ENCODE measurements at places on chromosomes 13 and 19.

DNA sequence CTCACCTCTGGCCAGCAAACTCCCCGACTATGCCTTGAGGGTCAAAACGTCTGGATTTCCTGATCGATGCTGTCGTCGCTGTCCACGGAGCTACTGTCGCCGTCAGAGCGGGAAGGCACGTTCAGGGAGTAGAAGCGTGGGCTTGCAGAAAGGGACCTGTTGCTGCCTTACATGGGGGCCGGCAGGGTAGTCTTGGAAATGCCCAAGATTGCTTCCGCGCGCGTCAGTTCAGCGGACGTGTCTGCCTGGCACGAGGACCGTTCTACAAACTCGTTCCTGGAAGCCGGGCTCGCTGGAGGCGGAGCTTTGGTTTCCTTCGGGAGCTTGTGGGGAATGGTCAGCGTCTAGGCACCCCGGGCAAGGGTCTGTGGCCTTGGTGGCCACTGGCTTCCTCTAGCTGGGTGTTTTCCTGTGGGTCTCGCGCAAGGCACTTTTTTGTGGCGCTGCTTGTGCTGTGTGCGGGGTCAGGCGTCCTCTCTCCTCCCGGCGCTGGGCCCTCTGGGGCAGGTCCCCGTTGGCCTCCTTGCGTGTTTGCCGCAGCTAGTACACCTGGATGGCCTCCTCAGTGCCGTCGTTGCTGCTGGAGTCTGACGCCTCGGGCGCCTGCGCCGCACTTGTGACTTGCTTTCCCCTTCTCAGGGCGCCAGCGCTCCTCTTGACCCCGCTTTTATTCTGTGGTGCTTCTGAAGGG, 15.4 kb downstream of the RB1 start:
- DNase-seq: no peak

- DNase-seq: no peak
Measured at GRCh38 chr19:40413291-40413845, at the start of gene PRX. Gene PRX, minus strand, starts transcription at chr19:40413378. Its CDS starts 5,446 bp downstream, at chr19:40407932.

- no peak for DNase-seq
Measured at GRCh38 chr19:30662211-30662861, 290.2 kb downstream of the ZNF536 start.

- DNase-seq: no peak
Measured at GRCh38 chr13:60838581-60838980, 441.6 kb downstream of the TDRD3 start.

DNA sequence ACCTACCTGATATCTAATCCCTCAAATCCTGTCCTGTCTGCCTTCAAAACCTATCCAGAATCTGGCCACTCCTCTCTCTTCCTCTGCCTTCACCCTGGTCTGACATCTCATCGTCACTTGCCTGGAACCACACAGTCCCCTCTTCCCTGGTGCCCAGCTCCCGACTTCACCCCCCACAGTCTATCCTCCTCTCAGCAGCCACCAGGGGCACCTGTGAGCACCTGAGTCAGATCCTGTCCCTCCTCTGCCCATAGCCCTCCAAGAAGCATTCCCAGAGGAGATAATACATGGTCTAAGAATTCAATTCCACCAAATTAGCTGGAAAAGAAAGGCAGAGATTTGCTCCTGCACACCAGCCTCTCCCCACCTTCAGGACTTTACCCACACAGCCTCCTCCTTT, 48.9 kb downstream of the ZNRF4 start:
- no peak for DNase-seq

DNA sequence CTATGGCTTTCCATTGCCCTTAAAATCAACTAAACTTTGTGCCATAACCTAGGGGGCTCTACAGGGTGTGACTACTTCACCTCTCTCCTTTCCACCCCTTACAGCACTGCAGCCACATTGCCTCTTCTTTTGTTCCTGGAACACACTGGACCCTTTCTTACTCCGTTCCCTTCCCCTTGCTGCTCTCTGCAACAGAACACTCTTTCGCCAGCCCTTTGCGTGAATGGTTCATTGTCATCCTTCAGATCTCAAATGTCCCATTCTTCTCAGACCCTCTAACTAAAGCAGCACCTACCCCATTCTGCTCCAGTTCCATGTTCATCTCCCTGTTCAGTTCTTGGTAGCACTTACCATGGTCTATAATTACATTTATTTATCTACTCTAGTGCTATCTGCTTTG, 208.3 kb downstream of the OXGR1 start:
- DNase-seq: no peak

- no peak for DNase-seq
Measured at GRCh38 chr19:32308431-32309077, 36.9 kb upstream of the ZNF507 start.

DNA sequence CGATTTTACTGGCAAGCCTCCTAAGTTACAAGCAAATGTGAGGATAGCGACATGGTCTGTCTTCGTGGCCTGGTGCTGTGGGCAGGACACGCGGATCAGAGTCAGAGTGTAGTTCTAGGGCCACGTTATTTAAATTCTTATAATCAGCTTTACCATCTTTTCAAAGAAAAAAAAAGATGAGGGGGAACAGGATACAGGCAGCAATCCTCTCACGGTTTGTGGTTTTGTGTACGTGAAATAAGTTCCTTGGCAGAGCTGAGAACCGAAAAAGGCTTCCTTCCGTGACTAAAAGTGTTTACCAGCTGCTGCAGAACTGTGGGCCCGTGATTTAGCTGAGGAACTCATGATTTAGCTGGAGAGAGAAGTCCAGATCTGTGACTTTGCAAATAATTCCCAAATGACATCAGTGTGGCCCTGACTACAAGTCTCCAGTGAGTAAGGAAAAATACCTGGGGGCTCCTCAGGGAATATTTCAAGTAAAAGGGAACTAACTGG, 27.2 kb downstream of the RCBTB2 start:
- no peak for DNase-seq

DNA sequence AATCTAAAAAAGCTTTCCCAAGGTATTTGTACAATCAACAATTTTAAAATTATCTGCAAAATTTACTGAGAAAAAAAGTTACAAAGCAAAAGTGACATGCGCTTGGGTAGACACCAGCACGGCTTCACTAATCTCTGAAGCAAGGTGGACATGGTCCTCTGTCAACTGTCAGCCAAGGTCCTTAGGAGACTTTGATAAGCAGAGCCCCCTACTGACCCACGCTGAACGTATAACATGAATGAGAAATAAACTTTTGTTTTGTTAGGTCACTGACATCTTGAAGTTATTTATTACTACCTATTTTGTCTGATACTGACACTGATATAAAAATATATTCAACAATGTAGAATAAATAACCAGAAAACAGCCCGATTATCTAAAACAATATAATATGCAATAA, 100.7 kb upstream of the OBI1 start:
- DNase-seq: no peak

GRCh38 chr13:80840316-80840976, 499.5 kb upstream of the SPRY2 start:
- DNase-seq: no peak
